KBM-7 (cell line): ENCODE measurements at places on chromosomes 6 and 20.

- no peak for DNase-seq
Observed at GRCh38 chr6:116304538-116305097, 24.9 kb upstream of the TSPYL1 start.

- peak; percentile 72 for DNase-seq
Observed at GRCh38 chr20:13119583-13119982, 101.5 kb upstream of the ISM1 start.

GRCh38 chr20:11153819-11154218, 480.0 kb upstream of the JAG1 start:
- no peak for DNase-seq

GRCh38 chr6:19312241-19312978, 524.8 kb upstream of the ID4 start:
- DNase-seq = no peak

DNA sequence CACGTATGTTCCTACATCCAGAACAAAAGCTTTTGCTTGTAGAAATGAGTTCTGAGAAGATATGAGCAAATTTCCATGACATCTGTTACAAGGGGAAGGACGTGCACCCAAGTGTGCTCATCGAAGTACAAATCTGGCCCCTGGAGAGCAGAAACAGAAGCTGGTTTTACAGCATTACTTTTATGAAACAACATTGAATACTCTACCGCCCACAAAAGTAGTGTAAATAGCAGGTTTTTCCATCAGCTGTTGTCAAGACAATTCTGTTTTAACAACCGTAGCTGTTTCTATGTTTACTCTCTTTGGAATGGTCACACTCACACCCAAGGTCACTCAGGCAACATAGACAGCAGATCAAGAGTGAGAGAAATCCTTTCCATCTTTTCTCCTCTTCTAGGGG, 114.2 kb upstream of the SSTR4 start:
- DNase-seq = no peak

GRCh38 chr20:56467968-56468315, 485 bp upstream of the RTF2 start:
- DNase-seq = no peak

DNA sequence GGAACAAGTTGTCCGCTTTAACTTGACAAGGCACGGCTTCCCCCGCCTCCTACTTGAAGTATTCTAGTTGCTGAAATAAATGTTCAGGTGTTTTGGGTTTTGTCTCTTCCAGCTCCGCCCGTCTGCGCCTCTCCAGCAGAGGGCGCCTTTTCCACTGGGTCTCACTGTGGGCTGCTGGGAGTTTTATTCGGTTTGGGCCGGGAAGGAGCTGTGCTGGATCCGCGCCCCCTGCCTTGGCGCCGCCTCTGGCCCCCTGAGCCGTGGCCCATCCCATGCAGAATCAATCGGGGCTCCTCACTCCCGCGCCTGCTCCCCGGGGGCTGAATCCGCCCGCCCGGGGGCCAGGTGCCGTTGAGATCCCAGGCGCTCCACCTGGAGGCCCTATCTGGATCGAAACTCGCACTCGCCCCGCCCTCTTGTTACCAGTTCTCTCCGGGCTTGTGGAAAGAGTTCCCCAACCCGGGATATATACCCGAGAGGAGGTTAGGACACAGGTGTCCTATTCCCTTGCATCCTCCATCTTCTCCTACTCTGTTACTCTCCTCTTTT, 51.0 kb upstream of the TCF21 start:
- peak; percentile 79 for DNase-seq

GRCh38 chr6:107833136-107833535, 9.0 kb upstream of the SCML4 start:
- DNase-seq = no peak

- DNase-seq = no peak
Observed at GRCh38 chr6:12555781-12556180, 160.8 kb upstream of the PHACTR1 start.

DNA sequence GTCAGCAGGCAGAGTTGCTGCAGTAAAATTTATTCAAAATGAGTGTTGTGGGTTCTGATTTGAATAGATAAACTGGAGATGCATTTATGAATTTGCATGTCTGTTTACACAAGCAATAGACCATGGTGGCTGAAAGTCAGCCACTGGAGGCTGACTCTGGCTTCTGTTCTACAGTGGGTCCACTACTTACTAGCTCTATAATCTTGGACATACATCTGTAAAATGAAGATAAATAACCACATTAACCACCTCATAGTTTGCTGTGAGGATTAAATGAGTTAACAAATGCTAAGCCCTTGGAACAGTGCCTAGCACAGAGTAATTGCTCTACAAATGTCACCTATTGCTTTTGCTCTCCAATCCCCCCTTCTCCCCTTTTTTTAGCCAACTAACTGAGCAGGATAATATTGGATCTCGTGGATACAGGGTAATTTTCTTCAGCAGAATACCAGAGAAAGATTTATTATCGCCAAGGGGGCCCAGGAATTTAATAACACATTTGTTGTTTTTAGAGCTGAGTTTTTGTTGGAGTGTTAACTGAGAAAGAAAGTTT, 1.4 kb upstream of the PM20D2 start:
- DNase-seq = peak; percentile 26

- no peak for DNase-seq
Observed at GRCh38 chr20:39453890-39454289, 491.7 kb downstream of the DHX35 start.

GRCh38 chr6:134577998-134578397, 260.1 kb upstream of the SGK1 start:
- no peak for DNase-seq

GRCh38 chr20:60420676-60421229, 462.5 kb downstream of the CDH26 start:
- DNase-seq = no peak

DNA sequence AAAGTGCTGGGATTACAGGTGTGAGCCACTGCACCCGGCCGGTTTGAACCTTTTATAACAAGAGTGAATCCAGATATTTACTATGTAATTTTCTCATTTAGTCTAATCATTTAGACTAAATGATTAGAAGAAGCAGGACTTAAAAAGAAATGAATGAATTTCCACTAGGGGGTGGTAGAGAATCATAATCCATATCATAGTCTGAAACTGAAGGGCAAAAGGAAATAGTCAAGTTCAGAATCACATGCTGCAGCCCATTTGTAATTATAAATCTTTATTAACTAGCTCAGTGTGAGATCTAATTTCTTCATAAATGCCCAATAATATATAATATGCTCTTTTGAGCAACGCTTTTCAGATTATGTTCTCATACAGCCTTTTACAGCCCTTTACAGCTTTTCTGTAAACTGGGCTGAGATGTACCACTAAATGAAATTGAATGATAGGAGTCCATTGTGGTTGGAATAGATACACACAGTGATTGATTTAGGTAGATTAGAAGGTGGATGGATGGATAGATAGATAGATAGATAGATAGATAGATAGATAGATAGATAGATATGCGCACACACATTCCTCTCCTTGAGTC, 31.8 kb downstream of the PSMB9 start:
- DNase-seq = peak; percentile 82

DNA sequence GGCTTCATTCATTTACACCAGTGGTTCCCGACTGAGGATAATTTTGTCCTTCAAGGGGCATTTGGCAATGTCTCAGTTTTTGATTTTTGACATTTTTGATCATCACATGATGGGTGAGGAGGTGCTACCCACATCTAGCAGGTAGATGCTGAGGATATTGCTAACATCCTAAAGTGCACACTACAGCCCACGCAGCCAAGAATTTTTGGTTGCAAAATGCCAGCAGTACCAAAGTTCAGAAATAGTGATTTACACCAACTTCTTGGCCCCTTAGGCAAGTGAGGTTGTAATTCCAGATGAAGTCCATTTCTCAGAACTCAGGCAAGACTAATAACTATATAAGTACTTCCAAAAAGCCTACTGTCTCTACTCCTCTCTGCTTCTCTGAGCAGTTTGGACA, 80.1 kb upstream of the TSHZ2 start:
- no peak for DNase-seq

DNA sequence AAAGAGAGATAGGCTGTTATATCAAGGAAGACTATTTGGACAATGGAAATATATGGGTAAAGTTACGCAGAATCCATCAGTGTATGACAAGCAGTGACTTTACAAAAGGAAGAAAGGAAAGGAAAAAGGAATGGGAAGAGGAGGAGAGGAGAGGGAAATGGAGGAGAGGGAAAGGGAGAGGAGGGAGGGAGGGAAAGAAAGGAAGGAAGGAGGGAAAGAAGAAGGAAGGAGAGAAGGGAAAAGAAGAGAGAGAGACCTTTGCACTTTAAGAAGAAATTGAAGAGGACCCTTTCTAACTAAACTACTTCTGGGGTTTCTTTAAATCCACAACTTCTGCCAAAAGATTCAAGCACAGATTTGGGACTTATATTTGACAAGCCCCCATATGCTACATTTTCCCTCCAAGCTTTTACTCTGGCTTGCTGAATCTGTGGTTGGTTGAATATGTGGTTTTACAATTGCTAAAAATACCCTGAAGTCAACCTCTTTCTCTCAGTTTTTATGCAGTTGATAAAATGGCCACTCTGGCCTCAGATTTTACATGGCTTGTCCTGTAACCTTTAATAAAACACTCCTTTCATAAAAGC, 120.8 kb upstream of the RAB32 start:
- DNase-seq = no peak
